ENCODE measurements at places on chromosomes 12 and 14.

GRCh38 chr12:89206390-89206789 lies 145.9 kb downstream of the DUSP6 start:
- DNase-seq = no peak

DNA sequence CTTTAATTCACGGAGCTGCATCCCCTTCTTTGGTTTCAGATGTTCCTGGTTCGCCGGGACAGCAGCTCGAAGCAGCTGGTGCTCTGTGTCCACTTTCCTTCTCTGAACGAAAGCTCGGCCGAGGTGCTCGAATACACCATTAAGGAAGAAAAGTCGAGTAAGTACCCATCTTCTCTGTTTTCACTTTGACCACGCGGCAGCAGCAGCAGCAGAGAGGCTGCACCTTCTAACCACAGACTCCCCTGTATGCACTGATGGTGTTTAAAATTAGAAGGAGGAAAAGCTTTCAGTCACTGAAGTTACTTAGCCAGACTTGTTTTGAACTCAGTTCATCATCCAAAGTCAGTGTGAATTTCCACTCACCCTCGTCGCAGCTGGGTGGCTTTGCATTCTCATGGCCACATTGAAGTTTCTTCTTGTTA lies 63.8 kb downstream of the RIN3 start:
- DNase-seq = no peak

GRCh38 chr12:45895961-45896360 lies 94.4 kb downstream of the SCAF11 start:
- DNase-seq = no peak

GRCh38 chr12:49793620-49794019 lies 34.6 kb downstream of the NCKAP5L start:
- DNase-seq = no peak

GRCh38 chr12:80939231-80939950 lies 1.7 kb upstream of the LIN7A start:
- no peak for DNase-seq

DNA sequence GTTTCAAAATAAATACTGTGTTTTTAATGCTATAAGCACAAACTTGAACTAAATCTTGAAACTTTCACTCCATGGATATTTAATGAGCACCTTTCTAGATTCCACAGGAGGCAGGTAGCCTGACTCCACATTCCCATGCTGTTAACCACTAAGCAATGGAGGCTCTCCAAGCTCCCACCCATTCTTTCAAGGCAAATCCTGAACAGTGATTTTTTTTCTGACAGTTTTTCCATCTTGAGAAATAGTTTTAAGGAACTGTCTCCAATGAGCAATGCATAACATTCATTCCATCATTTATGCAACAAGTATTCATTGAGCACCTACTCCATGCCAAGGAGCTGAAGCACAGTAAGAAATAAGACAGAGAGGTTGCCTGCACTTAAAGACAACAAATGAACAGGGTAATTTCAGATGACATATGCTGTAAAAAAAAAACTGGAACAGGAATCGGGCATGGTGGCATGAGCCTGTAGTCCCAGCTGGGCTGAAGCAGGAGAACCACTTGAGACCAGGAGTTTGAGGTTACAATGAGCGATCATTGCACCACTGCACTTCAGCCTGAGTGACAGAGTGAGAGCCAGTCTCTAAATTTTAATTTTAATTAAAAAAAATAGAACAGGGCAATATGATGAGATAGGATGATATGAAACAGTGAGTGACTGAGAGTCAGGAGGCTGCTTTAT lies 102.3 kb upstream of the CPSF6 start:
- DNase-seq = no peak

DNA sequence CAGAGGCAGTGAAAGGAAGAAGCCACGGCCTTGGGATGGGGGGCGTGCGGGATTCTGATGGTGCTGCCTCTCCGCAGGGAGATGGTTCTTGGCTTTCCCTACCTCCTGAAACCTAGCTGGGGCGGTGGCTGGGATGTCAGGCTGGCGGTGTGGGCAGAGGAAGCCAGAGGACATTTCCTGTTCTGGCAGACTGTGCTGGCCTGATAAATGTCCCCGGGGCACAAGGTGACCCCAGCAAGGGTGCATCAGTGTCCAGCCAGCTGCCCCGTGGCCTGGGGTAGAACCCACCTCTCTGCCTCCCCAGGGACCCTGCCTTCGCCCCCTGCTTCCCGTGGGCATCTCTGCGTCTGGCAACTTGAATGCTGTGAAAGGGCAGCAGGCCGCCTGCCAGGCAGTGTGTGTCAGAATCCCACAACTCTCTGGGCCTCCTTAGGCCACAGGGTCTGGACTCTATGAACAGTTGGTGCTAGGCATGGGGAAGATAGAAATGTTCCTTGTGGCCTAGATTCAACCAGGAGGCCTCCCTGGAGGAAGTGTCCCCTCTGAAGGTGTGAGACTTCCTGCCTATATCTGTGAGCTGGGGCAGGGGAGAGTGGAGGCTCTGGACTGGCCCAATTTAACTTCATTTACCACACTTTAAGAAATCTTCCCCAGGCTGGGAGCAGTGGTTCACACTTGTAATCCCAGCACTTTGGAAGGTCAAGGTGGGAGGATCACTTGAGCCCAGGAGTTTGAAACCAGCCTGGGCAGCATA lies 4.9 kb downstream of the SH2B3 start:
- no peak for DNase-seq

GRCh38 chr14:58724206-58724605 lies 86.4 kb downstream of the DACT1 start:
- no peak for DNase-seq

- DNase-seq = no peak
Measured at GRCh38 chr12:84507956-84508850, 404.4 kb downstream of the SLC6A15 start.

DNA sequence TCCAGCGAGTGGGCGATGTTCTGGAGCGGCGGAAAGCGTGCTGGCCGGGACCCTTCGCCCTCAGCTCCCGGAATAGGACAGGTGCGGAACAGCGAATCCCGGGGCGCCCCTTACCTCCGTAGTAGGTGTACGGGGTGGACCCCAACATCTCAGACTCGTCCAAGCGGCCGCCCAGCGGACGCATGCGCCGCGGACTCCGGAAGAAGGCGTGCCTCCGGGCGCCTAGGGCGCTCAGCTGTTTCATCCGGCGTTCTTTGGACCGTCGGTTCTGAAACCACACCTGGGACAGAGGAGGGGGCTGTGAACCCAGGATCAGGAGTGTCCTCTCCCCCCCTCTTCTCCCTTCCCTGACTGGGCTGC lies 4.5 kb downstream of the LHX5 start:
- DNase-seq = no peak

- DNase-seq = no peak
Measured at GRCh38 chr12:80754274-80754673, 37.6 kb downstream of the MYF5 start.

DNA sequence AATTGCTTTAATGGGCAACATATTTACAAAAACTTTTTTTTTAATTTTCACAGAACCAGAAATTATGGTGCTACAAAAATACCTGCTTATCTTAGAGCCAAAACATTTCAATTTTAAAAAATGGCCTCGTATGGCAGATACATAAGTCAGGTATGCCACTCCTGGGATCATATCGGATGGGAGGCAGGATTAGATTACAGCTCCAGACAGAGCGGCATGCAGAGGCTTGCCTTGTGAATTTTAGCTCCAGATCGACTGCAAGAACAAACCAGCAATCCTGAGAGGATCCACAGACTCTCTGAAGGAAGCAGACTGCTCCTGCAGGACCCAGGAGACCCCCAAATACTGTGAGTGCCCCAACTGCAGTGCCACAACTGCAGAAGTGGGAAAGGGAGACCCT lies 169.3 kb upstream of the AMIGO2 start:
- no peak for DNase-seq

DNA sequence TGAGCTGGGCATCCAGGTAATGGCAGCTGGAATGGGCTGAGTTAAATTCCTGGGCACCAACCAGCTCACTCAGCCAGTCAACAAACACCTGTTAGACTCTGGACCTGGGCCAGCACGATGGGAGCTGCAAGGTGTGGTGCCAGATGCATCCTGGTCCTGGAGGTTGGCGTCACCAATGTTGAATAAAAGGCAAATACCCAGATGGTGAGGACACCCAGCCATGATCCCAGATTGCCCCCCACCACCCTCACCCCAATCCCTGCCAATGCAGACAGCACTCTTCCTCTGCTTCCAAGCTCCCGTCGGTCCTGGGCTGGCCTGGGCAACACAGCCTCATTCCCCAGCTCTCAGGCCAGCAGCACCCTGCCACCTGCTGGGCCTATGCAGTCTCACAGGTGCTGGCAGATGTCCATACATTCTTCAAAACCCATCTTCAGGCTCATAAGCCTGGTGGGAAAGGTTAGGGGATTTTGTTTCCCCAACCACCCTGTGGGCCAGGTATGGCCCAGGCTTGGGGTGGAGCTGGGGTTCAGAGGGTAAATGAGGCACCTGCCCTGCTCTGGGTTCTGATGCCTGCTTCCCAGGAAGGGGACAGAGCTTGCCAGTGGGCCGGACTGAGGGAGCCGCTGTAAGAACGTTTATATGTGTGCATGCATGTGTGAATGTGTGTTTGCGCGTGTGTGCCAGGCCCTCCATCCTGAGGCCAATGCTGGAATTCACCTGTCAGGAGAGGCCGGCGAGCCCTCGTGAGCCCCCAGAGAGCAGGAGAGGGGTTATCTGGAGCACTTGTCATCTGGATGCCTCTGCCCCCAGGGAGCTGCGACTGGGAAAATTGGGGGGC lies 58.0 kb downstream of the LGMN start:
- no peak for DNase-seq

DNA sequence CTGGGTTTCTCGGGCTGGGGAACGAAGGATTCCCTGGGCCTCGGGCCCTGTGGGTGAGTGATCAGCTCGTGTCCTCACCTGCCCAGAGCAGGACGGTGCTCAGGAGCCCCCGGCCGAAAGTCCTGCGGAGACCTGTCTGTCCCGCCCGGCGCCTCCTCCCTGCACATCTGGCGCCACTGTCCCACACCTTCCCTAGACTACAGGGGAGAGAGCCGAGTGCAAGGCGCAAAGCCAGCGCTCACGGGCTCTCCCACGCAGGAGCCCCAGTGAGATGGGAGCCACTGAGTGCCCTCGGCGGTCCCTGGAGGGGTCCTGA lies 13.1 kb upstream of the TEX22 start:
- no peak for DNase-seq

- DNase-seq = peak; percentile 0
Measured at GRCh38 chr12:131066207-131066885, 112.6 kb downstream of the ADGRD1 start.

GRCh38 chr14:95146079-95146771 lies 11.1 kb downstream of the DICER1 start:
- DNase-seq = no peak

DNA sequence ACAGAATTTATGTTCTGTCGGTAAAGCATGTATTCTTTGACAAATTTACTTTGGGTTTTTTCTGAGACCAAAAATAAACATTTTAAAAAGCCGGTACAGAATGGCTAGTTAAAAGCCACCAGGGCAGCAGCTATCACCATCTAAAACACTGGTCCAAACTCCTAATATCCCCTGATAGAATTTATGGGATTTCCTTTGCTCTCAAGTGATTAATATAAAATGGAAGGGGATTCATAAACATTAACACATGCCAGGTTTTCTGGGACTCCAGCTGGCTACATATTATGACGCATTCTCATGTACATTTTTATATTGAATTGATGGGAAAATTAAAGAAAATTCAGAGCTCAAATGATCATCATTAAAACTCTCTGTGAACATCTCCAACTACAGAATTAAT lies 640.8 kb downstream of the C12orf50 start:
- DNase-seq = no peak

- no peak for DNase-seq
Measured at GRCh38 chr12:48907245-48907644, 18.0 kb downstream of the FKBP11 start.

GRCh38 chr12:124369055-124369826 lies 74.3 kb downstream of the RFLNA start:
- no peak for DNase-seq

GRCh38 chr12:132384916-132385774 lies 55.8 kb upstream of the GALNT9 start:
- DNase-seq = no peak

- no peak for DNase-seq
Measured at GRCh38 chr12:32265951-32266350, 133.4 kb upstream of the FGD4 start.

DNA sequence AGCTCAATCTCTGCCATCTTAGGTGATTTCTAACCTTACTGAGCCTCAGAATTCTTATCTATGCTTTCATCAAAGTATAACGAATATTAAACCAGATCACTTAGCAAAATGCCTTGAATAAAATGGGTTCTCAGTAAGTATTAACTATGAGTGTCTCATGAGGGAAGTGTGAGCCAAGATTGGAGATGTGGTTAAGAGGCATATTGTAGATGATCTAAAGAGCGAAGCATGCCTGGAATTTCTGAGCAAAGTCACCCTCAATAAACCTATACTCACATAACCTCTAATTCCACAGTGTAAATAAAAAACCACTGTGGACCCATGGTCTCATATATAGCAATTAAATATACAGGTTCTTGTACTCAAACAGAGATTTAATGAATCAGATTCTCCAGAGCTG lies 193.1 kb upstream of the FSCB start:
- no peak for DNase-seq

- DNase-seq = no peak
Measured at GRCh38 chr12:1380171-1380851, 214.1 kb downstream of the FBXL14 start.

- DNase-seq = no peak
Measured at GRCh38 chr12:118748478-118749380, 232.6 kb upstream of the SRRM4 start.

- no peak for DNase-seq
Measured at GRCh38 chr12:19964549-19964948, 403.8 kb upstream of the PDE3A start.

- DNase-seq = no peak
Measured at GRCh38 chr12:122749569-122750332, 2.9 kb upstream of the DENR start.

Data from stimulated activated CD4-positive, alpha-beta T cell treated with anti-CD3 and anti-CD28 coated beads, Interleukin-4, amount 100 ng/mL, for 4 hours (primary cell).